D341Med (cell line): ENCODE measurements at places on chromosomes 7 and 10.

- DNase-seq, result no peak
These were observed 146.6 kb downstream of the RAPGEF5 start for GRCh38 chr7:22210355-22210754.

- DNase-seq, result peak; percentile 54
These were observed 12.4 kb downstream of the CALY start for GRCh38 chr10:133324198-133324792.

DNA sequence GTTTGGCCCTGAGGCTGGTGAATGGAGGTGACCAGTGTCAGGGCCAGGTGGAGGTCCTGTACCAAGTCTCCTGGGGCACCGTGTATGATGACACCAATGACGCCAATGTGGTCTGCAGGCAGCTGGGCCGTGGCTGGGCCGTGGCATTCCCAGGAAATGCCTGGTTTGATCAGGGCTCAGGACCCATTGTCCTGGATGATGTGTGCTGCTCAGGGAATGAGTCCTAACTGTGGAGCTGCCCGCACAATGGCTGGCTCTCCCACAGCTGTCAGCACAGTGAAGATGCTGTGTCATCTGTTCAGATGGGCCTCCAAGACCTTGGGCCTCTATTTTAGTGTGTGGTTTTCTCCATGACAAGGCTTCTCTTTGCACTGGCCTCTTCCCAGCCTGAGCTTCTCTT lies 64.0 kb downstream of the DMBT1 start:
- no peak for DNase-seq

DNA sequence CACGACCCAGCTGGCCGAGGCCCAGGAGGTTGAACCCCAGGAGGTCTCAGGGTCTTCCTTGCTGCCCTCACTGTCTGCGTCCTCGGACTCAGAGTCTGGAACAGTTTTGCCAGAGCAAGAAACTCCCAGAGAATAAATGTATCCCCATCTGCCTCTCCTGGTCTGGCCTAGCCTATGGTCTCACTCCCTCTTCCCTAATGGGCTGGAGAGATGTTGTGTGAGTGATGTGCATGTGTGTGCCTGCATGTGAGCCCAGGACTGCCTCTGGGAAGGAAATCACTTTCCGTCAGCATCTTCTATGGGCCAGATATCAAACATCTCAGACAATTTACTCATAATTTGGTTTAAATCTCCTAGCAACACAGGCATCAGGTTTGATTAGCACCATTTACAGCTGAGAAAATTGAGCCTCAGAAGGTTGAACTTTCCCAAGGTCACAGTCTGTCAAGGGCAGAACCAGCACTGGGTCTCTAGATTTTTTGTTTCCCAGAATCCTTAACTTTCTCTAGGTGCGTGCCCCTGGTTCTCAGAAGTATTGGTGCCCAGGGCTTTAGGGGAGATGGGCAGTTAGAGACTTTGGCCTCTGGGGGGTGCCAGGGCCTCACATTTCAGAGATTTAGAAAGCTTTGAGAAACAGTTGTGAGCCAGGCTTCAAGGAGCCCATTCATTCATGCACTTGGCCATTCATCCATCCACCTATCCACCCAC lies 4.9 kb downstream of the TMEM270 start:
- peak; percentile 76 for DNase-seq

DNA sequence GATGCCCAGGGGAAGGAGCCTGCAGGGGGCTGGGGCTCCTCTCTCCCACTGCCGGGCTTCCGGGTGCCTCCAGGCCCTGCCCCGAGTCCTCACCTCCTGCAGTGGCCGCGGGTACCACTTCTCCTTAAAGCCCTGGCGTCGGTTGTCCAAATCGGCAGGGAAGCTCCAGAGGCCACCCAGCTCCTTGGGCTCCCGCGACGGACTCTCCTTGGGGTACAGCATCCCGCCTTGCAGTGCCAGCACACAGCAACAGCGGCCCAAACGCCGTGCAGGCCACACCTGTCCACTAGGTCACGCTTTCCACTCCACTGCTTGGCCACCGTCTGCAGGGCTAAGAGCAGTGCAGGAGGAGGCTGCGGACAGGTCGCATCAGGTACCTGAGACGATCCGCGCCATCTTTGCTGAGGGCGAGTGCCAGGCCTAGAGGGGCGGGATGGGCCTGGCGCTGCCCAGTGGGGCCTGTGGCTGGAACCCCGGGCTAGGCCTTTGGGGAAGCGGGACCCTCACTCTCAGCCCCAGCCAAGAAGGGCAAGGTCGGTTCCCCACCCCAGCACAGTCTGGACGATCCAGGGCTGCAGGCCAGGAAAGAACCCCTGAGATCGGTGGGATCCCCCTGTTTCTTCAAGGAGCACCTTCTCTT lies 47.7 kb upstream of the ZNF479 start:
- DNase-seq, result no peak

DNA sequence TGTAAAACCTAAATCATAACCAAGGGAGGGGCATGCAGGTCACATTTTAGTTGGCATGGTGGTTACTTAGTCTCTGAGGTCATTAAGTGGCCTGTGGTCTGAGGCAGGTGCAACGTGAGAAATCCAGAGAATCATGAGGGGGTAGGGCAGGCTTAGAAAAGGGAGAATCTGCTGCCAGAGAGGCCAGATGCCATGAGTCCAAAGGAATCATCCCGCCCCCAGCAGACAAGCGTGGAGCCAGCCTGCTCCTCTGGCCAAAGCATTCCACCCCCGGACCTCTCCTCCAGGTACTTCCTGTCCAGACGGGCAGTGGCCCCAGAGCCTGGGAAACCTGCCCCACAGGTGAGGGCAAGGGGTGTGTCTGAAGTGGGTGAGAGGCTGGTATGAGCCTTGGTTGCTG lies 196.4 kb upstream of the ZNF32 start:
- no peak for DNase-seq
